ENCODE measurements at places on chromosomes 11 and 22. TPM values are rescaled to one million over a fixed set of nuclear protein-coding genes. Genes with fewer than 3 reads are reported as not detected.
A peak's percentile ranks its signal among the peaks of the same experiment; 100 is the strongest.

DNA sequence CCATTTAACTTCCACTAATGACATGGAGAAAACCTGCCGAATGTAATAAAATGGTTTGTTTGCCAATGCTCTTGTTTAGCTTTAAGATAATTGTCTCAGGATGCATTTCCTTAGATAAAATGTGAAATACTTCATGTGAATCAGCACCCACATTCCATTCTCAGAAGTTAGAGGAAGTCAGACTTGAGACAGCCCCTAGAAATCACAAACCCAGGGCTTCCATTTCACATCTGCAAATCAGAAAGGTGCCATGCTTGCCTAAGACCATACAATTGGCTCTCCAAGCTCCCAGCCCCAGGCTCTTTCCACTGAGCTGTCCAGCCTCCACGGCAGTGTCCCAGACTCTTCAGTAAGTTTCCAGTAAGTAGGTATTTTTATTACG, 35.6 kb upstream of the ADORA2A start:
- DNase-seq: no peak

- no peak for DNase-seq
Observed at GRCh38 chr22:16818538-16818937, 6.7 kb downstream of the XKR3 start.

KRTAP5-10 gene
- total RNA-seq: not detected

DNA sequence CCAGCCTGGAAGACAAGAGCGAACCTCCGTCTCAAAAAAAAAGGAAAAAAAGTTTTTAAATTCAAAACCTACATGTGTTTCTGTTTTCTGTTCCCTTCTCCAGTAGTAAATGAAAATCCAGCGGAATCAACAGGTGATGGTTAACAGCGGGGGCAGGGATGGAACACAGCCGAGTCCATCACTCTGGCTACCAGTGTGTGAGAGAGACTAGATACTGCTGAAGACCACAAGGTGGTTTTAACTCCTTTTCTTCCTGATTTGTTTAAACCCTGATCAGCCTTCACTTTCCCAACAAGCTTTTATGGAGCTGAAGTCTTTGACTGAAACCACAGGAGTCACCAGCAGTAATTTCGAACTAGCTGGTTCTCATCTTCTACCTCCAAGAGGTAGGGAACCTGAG, 3.6 kb upstream of the ARHGAP32 start:
- DNase-seq: no peak

MRTFA gene
- 76.3 TPM for total RNA-seq

- no peak for DNase-seq
Observed at GRCh38 chr22:46800102-46800857, 37.8 kb downstream of the TBC1D22A start.

PAX6 gene
- total RNA-seq: 0.46 TPM

- DNase-seq: no peak
Observed at GRCh38 chr22:37379085-37379484, 48.2 kb downstream of the ELFN2 start.

- DNase-seq: no peak
Observed at GRCh38 chr11:70038034-70038834, 39.9 kb upstream of the ANO1 start.

- DNase-seq: no peak
Observed at GRCh38 chr11:9177438-9178091, 86.2 kb upstream of the SCUBE2 start.

- DNase-seq: no peak
Observed at GRCh38 chr22:17451316-17451715, 82.1 kb downstream of the CECR2 start.

IL18BP gene
- 7.3 TPM for total RNA-seq

DNA sequence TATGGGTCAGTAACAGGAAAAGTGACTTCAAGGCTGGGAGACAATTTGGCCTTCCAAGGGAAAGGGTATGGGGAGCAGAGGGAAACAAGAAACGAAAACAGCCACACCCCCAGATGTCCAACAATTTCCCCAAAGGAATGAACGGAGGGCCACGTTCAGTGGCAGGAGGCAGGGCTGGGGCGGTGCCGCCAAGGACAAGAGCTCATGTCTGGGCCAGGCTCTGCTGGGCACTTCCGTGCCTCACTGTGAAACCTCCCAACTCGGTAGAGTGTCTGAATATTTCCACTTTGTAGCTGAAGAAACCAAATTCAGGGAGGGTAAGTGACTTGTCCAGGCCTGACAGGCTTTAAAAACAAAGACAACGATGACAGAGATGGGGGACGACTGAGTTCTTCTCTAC, 11.9 kb downstream of the IFT27 start:
- no peak for DNase-seq

- DNase-seq: no peak
Observed at GRCh38 chr11:33953289-33953688, 61.4 kb upstream of the LMO2 start.

- DNase-seq: no peak
Observed at GRCh38 chr22:19779011-19779421, 18.4 kb downstream of the TBX1 start.

ANO1 gene
- 8.6 TPM for total RNA-seq

DNA sequence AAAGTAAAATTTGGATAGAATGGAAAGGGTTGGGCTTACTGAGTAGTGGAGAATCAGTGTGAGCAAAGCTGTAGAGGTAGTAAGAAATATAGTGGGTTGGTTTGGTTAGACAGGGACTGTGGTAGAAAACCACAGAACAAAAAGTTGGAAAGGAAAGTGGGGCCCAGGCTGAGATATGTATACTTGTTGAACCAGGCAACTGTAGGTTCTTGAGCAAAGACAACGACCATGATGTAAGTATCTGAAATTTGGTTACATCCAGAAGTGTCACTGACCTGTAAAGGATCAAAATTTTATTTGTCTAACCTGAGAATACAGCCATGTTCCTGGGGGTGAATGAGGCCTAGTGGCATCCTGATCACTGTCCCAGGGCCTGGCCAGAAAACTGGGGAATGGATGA, 114.1 kb downstream of the STIM1 start:
- DNase-seq: no peak

DNA sequence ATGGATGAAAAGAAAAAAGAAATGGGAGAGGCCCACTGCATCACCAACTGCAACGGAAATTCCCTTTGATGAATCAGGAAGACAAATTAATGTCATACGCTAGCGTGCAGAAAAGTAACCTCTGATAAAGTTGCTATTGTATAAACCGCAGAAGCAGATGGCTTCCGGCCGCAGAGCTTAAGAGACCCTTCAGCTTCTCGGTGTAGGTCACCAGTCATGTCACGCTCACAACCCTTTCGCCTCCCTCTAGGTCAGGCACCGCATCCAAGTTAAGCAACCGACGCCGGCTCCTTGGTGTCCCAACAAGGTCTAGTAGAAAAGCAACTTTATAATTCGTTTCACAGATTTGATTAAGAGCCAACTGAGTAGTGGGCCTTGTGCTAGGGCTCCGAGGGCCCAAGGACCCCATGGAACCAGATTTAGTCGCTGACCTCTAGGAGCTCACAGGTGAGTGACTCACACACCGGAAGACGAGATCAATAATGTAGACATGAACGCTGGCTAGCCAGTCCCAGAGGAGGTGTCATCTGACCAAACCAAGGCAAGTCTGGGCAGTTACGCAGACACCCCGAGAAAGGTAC, 1.2 kb upstream of the ZFP91 start:
- peak; percentile 44 for DNase-seq

GRCh38 chr11:14095882-14096281, 133.4 kb downstream of the SPON1 start:
- no peak for DNase-seq

MS4A6A gene
- 216 TPM for total RNA-seq

SLC6A5 gene
- total RNA-seq: not detected

GRCh38 chr11:132898021-132898420, 634.3 kb downstream of the OPCML start:
- DNase-seq: no peak

KCTD14 gene
- total RNA-seq: 8.4 TPM

RPUSD4 gene
- 19.3 TPM for total RNA-seq

- no peak for DNase-seq
Observed at GRCh38 chr11:2563213-2564007, 118.6 kb downstream of the KCNQ1 start.

DNA sequence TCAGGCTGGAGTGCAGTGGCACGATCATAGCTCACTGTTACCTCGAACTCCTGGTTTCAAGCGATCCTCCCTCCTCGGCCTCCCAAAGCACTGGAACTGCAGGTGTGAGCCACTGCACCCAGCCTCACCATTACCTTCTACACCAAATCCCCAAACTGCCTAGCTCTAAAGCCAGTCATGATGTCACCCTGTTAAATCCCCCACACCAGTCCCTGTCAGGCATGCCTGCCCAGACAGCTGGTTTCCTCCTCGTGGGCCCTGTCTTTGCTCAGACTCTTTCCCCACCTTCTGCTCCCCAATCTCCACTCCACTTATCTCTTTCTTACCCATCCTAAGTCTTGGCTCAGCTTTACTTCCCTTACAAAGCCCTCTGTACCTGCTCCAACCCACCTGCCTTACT, 12.5 kb upstream of the EXPH5 start:
- DNase-seq: no peak

DNA sequence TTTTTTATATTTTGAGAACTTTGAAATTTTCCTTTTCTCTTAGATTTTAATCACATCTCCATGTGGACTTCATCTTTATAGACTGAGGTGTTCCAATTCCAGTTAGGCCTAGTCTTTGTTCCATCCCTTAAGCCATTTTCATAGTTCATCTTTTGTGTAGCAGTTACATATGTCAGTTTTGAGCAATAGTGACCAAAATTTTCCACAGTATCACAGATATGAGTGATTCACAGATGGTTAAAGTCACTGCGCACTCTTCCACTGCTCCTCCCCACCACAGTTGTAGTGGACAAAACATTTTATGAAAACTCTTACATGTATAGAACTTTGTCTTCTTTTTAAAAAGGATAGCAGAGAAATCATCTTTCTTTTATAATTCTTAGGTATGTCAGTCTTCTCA, 42.8 kb downstream of the YAP1 start:
- no peak for DNase-seq

DNA sequence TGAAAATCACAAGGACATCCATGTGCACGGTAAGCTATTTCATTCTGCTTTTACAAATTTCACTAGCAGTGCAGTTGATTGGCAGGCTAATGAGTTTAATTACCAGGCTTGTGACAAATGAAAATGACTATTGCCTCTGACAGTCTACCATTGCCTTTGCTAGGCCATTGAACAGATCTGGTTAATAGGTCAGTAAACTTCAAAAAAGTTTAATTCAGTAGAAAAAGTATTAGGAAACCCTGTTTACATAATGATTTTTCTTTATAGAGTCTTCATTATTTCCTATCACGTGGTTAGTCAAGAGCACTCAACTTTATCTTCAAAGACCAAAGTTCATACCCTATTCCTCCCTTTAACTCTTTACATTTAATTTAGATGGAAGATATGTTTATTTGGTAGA, 77.0 kb downstream of the PRMT3 start:
- DNase-seq: no peak

- DNase-seq: no peak
Observed at GRCh38 chr11:18775492-18776292, 15.9 kb downstream of the PTPN5 start.

OR4C11 gene
- total RNA-seq: not detected

KRTAP5-7 gene
- total RNA-seq: not detected

- no peak for DNase-seq
Observed at GRCh38 chr11:72665911-72666472, 8.2 kb downstream of the PDE2A start.

DNA sequence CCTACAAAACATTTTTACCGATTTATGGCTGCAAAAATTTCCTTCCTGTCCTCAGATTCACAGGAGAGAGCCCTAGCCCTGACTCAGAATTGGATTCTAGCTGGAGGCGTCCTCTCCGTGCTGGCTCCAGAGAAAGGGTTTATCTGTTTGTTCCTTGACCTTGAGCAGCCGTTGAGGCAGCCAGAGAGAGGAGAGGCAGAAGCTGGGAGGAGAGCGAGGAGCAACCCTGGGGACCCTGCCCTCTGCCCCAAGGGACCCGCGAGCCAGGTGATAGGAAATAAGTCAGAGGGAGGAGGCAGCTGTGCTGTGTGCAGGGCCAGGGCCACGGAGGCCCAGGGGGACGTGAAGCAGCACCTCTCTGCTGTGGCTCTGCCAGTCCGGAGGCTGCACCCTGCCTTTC, 75.6 kb downstream of the IGLL1 start:
- no peak for DNase-seq

GGTLC3 gene
- not detected for total RNA-seq

SCGB1C1 gene
- not detected for total RNA-seq

- no peak for DNase-seq
Observed at GRCh38 chr11:62138630-62139425, 15.0 kb downstream of the INCENP start.

MYBPC3 gene
- total RNA-seq: 0.19 TPM

- no peak for DNase-seq
Observed at GRCh38 chr22:46089426-46090035, 60.8 kb upstream of the PPARA start.

DNA sequence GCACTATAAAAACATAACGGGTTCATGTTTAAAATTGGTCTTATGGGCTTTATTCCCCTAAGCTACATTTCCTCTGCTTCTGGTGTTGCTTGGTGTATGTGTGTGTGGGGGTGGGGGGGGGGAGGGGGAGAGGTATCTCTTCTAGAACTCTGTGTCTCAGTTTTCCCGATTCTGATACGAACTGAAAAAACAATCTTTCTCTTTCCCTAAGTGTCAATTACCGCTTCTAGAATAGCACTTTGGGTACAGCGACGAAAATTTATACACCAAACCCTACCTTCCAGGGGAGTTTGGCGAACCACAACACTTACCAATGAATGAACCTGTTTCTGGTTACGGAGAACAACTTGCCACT, 636 bp downstream of the NUP160 start:
- no peak for DNase-seq

DNA sequence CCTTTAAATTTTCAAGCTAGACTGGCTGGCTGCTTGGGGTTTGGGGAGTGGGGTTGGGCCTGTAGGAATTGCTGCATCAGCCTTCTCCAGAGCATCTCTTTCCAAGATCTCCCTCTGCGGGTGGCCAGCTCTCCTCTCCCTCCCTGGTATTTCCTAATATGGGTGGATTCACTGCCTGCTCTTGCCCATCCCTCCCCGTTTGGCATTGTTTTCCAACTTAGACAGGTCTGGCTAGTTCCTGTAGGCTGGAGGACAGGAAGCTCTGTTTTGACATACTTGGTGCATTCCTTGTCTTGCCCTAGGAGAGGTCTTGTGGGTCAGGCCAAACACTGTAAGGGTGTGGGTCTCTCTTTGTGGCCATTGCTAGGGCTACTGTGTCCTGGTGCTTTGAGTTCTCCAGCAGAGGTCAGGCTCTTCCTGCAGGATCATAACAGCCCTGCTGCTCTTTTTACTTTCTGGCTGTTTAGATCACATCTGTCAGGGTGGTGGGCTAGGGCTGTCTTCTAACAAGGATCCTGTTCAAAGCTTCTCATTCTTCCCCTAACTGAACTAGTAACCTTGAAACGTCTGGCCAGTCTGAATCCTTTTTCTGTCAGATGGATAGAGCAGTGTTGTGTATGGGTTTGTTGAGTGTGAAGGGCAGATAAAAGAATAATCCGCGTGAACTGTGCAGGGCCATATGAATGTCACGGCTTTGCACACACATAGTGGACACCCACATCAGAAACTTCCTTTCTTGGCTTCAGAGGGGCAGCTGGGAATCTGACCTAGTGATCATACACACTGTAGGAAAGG, 18.3 kb upstream of the MICALL1 start:
- no peak for DNase-seq

GRCh38 chr11:84260862-84261261, 974.7 kb upstream of the CCDC90B start:
- no peak for DNase-seq

TSGA10IP gene
- not detected for total RNA-seq

IL10RA gene
- 43.3 TPM for total RNA-seq

GRCh38 chr11:122754553-122755322, 83.6 kb upstream of the CRTAM start:
- no peak for DNase-seq

Data from omental fat pad (tissue), 4 donors.